ENCODE measurements at places on chromosomes 6 and 20.

GRCh38 chr6:25959890-25960536 lies 2.6 kb upstream of the TRIM38 start:
- DNase-seq = peak; percentile 72

DNA sequence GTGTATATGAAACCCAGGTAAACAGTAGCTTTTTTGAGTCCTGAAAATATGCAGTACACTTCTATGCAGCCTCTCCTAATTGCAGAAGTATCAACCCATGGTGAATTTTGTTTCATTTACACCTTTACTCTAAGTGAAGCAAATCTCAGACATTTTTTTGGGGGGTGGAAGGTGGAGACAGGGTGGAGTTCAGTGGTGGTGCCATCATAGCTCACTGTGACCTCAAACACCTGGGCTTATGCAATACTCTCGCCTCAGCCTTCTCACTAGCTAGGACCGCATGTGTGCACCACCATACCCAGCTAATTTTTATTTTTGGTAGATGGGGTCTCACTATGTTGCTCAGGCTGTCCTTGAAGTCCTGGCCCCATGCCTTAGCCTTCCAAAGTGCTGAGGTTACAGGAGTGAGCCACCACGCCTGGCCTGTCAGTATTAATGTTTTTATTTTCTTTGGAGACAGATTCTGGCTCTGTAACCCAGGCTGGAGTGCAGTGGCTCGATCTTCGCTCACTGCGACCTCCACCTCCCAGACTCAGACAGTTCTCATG lies 80.3 kb downstream of the JARID2 start:
- DNase-seq = no peak

- no peak for DNase-seq
Observed at GRCh38 chr6:20630617-20631548, 96.6 kb downstream of the CDKAL1 start.

DNA sequence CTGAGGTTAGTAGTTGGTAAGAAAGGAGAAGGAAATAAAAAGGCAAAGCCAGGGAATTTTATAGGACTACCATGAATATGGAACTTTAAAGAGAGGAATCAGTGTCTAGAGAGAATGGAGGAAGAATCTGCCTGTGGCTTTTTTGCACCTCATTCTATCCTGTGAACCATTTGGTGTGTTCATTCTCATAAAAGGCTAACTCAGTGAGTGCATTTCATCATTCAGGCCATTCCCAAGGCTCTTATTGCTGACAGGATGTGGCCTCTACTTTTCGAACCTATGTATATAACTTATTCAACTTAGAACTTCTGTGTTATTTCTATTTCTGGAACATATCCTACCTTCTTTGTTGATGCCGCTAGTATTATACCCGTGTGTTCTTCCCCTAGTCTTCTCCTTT lies 27.1 kb downstream of the HSF2 start:
- DNase-seq = peak; percentile 57

GRCh38 chr6:14454473-14454775 lies 336.9 kb downstream of the CD83 start:
- no peak for DNase-seq

DNA sequence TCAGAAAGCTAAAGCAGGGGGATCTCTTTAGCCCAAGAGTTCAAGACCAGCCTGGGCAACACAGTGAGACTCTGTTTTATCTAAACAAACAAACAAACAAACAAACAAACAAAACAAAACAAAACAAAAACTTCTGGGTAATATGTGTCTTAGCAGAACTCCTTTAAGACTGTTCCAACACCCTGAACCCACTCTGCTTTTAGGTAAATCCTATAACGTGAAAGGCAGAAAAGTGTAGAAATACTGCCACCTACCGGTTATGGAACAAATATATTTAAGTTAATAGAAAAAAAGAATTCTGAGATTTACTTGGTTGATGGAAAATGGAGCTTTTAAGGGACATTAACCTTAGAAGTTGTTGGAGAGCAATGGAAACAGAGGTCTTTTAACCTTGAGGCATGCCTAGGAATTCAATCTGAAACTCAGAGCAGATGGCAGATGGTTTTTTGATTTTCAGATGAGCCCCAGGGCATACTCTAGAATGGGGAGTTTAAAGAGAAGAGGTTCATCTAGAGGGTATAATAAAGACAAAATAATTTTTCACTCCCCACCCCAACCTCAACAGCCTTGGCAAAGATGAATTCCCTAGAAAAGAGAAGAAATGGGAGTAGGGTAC lies 38.5 kb downstream of the SOD2 start:
- DNase-seq = peak; percentile 59

GRCh38 chr6:2468601-2468955 lies 223.2 kb upstream of the GMDS start:
- DNase-seq = no peak

GRCh38 chr20:20363799-20364592 lies 3.9 kb upstream of the INSM1 start:
- no peak for DNase-seq

DNA sequence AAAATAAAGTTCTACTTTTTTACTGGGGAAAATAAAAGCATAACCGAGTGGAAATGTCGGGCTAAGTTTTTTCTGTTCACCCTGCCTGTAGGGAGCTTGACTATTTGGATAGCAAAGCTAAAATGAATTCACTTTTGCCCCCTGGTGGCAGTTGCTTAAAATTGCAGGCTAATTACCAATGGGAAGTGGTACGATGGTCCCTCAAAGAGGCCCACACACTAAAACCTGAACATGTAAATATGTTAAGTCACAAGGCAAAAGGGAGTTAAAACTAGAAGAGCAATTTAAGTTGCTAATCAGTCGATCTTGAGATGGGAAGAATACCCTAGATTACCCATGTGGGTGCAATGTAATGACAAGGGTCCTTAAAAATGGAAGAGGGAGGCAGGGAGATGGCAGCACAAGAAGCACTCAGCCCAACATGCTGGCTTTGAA lies 916 bp upstream of the SUN5 start:
- DNase-seq = peak; percentile 12

- DNase-seq = peak; percentile 1
Observed at GRCh38 chr6:97668716-97669115, 385.7 kb upstream of the MMS22L start.

DNA sequence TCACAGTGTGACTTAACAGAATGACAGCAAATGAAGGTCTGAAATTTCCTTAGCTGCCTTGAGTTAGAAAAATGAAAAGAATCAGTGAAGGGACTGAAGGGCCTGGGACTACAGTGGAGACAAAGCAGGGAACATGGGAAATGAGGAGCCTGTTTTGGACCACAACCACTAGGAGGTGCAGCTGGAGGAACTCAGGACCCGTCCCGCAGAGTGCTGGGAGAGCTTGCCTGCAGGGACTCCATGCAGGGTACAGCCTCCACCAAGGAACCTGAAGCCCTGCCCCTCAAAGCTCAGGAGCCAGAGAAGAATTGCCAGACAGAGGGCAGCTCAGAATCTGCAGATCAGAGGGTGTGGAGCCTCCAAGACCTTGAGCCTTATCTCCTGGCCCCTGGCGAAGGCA lies 50.7 kb downstream of the LRFN2 start:
- DNase-seq = no peak

GRCh38 chr20:32160341-32160740 lies 47.2 kb downstream of the PLAGL2 start:
- DNase-seq = no peak

- DNase-seq = no peak
Observed at GRCh38 chr6:33571637-33572316, 8.3 kb downstream of the BAK1 start.

DNA sequence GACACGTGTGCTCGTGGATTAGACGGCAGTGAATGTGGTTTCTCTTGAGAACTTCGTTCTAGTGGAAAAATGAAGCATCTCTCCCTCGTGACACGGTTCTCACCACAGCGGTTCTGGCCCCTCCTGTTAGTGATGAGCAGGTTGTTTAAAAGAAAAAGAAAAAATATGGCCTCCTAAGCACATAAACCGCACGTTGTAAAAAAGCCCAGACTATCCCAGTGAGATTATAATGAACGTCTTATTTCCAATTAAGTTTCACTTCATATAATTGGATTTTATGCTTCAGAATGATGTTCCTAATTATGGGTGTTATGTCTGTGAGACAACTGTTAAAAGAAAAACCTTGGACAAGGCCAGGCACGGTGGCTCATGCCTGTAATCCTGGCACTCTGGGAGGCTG lies 74.5 kb upstream of the FRMD1 start:
- DNase-seq = no peak

DNA sequence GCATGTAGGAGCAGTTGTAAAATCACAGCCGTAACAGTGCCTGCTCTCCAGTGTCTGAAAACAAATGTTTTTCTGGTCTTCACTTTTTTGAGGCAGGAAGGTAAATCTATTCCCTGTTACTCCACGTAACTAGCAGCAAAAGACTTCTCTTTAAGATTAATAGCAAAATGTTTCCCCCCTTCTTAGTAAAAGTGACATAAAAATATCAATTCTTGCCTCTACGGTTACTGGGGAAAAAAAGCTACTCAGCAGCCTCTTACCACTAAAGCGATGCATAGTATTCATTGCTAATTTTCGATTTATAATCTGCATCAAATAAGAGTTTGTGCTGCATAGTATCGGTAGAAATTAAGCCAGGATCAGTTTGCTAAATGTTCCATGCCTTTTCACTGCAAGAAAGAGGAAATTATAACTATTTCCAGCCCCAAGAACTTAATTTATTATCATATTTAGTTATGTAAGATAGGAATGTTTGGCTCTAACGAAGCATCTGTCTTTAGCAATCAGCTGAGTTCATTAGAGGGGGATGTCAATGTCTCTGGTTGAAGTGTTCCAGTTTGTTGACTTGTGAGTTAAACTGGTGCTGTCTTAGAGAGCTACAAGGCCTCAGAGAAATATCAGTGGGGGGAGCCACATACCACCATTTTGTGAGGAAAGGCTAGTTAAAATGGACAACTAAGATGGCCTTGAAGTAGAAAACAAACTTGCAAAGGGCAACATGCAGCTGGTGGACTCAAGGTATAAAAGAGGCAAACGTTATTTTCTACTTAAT lies 617 bp upstream of the TSPYL1 start:
- no peak for DNase-seq
